GM12865 (cell line): ENCODE measurements at places on chromosomes 13 and 19.

DNA sequence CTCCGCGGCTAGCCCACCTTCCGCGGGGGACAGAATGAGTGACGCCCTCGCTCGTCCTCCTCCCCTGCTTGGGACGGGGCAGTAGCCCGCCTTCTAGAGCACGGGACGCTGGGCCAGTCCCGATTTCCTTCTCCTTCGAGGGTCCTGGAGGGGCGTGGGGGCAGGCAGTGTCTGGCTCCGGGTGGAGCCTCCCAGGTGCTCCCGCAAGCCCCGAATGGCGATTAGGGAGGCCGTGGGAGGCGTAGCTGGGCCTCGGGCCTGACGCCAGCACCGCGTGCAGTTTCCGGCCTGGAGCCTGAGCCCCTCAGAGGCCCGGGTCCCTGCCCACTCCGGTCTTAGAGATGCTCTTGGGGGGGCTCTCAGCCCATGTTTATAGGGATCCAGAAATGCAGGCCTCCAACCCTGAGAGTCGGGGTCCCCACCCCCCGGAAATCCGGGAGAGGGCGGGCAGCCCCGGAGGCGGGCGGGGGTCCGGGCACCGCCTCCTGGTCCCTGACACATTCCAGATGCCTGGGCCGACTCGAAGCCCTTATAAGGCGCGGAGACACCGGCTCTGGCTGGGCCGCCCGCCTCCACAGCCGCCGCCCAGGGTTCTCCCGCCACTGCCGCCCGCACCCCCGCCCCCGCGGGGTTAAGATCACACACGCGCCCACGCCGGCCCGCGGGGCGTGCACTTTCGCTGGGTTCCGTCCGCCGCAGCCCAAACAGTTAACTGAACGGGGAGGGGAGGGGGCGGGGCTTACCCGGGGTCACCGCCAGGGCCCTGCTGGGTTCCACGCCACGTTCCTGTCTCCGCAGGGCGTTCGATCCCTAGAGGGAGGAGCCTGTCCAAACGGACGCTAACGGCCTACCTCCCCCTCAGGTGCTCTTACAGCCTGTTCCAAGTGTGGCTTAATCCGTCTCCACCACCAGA lies 1.5 kb downstream of the MYADM start:
- DNase-seq, result peak; percentile 22

DNA sequence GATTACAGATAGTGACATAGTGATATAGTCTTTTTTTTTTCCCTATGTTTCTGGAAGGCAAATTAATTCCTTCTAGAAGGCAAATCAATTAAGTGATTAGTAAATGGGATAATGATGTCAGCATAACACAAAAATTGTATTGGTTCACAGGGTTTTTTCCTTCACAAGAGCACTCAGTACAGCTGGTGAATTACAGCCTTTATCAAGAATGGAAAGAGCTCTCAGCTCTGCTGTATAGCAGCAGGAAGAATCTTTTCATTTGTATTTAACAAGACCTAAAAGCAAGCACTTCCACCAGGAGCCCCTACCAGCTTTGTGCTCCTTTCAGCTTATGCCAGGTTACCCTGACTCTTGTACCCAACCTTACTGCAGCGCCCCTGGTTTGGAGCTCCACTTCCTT lies 90.8 kb downstream of the SERP2 start:
- no peak for DNase-seq

DNA sequence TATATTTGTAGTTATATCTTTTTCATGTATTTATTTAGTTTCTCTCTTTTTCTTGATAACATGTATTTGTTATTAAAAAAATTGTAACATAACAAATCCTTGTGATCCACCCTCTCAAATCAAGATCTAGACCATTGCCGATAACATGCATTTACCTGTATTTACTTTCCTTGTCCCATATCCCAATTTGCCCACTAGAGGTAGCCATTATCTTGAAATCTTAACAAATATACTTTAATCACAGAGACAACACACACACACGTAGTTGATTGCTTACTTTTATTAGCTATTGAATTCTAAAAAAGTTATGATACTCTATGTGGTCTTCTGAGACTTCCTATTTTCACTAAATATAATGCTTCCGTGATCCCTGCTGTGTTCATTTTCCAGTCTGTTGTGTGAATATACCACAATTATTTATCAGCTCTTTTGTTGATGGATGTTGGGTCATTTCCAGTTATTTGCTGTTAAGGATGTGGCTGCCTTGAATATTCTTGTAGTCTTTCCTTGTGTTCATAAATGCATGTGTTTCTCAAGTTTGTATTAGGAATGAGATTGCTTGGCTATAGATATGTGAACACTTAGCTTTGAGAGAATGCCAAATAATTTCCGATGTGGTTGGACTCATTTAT lies 31.3 kb upstream of the ZMYM2 start:
- DNase-seq, result peak; percentile 49

GRCh38 chr13:48567515-48568369 lies 34.9 kb upstream of the RCBTB2 start:
- DNase-seq, result no peak

GRCh38 chr13:90866006-90866405 lies 481.5 kb upstream of the MIR17HG start:
- DNase-seq, result no peak

DNA sequence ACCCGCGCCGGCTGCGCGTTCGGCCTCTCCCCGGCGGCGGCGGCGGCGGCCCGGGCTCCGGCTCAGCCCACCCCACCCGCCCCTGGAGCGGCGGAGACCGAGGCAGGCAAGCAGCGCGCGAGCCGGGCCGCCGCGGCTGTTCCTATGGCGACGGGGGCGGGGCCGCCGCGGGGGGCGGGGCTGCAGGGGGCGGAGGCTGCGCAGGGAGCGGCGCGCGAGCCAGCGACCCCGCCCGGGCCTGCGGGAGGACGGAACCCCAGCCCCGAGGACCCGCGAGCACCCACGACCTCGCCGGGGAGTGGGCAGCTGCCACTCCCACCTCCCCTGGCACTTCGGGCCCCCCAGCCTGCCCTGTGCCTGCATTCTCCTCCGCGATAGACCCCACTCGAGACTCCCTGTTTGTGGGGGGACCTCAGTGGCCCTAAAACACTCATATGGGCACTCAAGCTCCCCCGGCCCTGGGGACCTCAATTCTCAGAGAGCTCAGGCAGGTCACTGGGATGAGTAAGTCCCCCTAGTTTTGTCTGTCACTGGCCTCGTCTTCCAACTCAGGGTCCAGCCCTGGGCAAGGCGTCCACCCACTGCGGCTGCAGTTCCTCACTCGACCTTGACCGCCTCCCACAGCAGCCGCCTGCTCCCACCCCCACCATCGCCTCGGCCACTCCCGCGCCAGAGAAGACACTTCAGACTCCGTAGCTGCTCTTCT lies at the start of gene CTXN1:
Gene CTXN1 (minus strand): TSS at position 115 of the 706 bp plus-strand sequence. CDS start 597 bp downstream, outside the sequence.
- peak; percentile 72 for DNase-seq

DNA sequence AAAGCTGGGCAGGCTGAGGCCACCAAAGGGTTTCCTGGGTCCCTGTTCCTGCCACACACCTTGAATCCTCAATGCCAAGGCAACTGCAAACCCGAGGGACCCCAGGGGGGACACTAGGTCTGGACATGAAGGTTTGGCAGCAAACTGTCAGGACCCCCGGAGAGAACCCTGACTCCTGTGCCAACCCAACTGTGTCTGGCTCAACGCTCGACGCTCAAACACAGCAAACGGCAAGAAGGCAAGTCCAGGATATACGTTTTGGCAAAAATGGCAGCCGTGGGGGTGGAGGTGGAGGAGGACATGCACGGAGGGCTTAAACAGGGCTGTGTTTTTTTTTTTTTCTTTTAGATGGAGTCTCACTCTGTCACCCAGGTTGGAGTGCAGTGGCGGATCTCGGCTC lies 73.0 kb downstream of the GADD45B start:
- DNase-seq, result no peak

DNA sequence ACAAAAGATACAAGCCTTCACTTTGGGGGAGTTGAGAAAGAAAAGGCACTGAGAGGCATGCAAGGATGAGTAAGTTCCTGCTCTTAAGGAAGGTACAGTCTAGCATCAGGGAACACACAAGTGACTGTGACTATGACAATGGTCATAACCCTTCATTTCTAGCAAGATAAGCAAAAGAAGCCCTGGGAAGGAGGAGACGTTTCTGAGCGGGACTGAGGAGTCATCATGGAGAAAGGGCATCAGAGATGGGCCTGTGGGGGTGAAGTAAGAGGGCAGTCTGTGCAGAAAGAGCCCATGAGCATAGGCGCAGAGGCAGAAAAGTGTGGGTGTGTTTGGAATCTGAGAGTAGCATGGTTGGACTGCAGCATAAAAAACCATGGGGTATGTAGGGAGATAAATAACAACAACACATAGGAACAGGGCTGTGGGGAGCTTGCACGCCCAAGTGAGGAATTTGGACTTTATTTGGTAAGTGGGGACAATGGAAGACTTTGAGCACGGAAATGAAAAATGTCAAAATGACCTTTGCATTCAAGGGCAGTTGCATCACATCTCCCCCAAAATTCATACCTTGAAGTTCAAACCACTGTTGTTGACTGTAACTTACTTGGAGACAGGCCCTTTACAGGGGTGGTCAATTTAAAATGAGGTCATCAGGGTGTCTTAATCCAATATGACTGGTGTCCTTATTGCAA lies 86.7 kb downstream of the MBNL2 start:
- no peak for DNase-seq

DNA sequence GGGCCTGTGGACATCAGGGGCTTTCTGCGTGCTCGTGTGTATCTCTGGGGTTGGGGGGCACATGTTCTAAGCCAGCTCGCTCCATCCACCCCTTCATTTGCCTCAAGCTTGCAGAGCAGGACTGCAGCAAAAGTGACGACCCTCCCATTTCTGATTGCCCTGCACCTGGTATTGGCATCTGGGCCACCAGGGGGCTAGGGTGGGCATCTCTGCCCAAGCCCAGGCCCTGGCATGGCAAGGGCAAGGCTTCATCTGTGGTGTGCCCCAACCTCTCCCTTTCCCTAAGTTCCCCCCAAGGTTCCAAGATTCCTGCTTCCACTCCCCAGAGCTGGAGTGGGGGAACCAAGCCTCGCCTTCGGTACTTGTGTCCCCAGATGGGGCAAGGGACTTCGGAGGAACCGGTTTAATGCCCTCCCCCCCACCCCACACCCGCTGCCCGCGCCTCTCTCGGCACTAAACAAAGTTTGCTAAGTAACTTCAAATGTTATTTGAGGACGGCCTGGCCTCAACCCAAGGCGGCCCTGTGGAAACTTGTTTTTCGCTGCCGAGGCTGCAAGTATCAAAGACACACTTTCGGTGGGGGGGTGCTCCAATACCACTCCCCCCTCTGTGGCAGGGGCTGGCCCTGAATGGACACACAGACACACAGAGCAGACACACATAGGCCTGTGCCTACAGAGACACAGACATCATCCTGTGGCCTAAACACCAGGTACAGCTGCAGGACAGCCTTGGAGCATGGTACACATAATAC lies 12.2 kb downstream of the NFIX start:
- no peak for DNase-seq

GRCh38 chr13:41596190-41596589 lies 138.8 kb downstream of the RGCC start:
- no peak for DNase-seq

GRCh38 chr13:73140801-73141200 lies 82.0 kb downstream of the KLF5 start:
- DNase-seq, result no peak

DNA sequence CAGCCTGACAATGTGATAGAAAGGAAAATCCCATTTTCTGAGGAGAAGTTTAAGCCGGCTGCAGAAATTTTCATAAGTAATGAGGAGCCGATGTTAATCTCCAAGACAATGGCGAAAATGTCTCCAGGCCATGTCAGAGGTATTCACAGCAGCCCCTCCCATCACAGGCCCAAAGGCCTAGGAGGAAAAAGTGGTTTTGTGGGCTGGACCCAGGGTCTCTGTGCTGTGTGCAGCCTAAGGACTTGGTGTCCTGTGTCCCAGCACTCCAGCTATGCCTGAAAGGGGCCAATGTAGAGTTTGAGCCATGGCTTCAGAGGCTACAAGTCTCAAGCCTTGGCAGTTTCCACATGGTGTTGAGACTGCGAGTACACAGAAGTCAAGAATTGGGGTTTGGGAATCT lies 32.9 kb upstream of the GPC6 start:
- DNase-seq, result no peak

DNA sequence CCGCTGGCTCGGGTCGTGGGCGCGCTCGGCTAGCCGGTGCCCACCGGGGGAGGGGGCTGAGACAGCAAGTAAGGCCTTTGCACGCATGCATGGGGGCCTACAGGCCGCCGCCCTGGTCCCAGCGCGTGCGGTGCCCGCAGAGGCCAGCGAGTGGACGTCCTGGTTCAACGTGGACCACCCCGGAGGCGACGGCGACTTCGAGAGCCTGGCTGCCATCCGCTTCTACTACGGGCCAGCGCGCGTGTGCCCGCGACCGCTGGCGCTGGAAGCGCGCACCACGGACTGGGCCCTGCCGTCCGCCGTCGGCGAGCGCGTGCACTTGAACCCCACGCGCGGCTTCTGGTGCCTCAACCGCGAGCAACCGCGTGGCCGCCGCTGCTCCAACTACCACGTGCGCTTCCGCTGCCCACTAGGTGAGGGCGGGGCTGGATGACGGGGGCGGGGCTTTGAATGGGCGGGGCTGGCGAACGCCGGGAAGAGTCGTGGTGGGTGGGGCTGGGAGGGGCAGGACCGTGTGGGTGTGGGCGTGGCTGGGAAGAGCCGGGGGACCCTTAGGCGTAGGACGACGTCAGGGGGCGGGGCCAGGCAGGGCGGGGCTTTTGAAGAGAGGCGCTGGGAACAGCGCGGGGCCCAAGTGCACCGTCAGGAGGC lies 2.1 kb downstream of the CILP2 start:
- peak; percentile 74 for DNase-seq

DNA sequence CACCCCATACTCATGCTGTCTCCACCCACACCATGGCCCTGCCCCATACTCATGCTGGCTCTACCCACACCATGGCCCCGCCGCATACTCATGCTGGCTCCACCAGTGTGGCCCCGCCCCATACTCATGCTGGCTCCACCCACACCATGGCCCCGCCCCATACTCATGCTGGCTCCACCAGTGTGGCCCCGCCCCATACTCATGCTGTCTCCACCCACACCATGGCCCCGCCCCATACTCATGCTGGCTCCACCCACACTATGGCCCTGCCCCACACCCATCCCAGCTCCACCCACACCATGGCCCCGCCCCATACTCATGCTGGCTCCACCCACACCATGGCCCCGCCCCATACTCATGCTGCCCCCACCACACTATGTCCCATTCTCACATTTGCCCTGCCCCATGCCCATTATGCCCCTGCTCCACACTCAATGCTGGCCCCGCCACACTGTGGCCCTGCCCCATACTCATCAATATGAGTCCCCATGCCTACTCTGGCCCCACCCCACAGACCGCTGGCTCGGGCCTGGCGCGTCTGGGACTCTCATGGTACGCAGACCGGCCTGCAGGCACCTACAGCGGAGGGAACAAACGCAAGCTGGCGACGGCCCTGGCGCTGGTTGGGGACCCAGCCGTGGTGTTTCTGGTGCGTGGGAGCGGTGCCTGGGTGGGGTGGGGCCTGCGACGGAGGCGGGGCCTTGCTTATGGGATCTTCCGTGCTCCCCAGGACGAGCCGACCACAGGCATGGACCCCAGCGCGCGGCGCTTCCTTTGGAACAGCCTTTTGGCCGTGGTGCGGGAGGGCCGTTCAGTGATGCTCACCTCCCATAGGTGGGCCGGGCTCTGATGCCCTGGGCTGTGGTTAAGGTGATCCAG lies 3.7 kb upstream of the ARHGAP45 start:
- DNase-seq, result peak; percentile 86
